ENCODE measurements at places on chromosomes 6 and 20. TPM values are rescaled to one million over a fixed set of nuclear protein-coding genes. Genes with fewer than 3 reads are reported as not detected.

LTV1 gene
- 30.1 TPM for total RNA-seq

HLA-DRB5 gene
- total RNA-seq: 0.77 TPM

DNA sequence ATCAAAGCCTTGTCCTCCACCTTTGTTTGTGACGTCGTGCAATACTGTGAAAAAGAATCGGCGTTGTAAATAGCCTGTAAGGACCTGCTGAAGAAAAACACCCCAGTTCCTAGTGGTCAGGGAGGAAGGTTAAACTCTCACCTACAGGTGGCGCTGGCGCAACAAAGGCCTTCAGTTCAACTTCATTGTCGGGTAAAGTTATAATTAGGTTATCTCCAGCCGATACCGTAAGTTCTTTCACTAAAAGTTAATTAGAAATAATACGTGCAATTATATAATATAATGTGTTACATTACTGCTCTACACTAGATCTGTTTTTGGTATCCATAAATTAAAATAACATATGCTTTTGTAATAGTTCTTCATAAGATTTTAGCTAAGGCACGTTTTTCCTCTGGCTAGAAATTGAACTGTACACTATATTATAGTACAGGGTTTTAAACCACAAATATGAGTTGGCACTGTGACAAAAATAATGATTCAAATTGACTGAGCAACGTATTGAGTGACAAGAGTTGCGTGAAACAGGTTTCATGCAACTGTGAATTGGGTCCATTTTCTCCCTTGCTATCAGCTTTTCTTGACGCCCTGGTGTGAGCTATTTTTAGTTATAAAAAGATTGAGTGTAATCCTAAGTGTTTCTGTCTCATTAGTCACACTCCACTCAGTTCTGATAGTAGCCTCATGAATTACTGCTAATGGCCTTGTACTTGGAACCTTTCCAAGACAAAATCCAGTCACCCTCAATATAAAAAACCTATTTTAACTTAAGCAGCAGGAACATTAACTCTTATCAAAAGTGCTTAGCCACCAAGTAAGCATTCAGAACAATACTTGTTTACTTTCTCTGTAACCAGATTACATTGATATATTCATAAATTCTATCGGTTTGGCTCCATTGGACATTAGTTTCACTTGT, 62.3 kb downstream of the KIAA0319 start:
- peak; percentile 67 for DNase-seq

GJA1 gene
- 140 TPM for total RNA-seq

DNA sequence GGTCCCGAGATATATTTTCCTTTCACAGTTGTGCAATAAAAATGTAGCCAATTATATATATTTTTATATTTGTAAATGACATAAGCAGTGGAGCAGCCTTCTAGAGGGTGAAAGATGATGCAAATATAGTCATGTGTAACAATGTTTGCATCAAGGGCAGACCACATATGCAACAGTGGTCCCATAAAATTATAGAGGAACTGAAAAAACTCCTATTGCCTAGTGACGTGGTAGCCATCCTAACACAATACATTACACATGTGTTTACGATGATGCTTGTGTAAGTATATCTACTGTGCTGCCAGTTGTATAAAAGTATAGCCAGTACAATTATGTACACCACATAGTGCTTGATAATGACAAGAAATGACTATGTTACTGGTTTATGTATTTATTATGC, 162.8 kb downstream of the ZFAND3 start:
- no peak for DNase-seq

JAG1 gene
- total RNA-seq: 74.1 TPM

- no peak for DNase-seq
Measured at GRCh38 chr6:105095139-105095538, 84.7 kb downstream of the POPDC3 start.

DNA sequence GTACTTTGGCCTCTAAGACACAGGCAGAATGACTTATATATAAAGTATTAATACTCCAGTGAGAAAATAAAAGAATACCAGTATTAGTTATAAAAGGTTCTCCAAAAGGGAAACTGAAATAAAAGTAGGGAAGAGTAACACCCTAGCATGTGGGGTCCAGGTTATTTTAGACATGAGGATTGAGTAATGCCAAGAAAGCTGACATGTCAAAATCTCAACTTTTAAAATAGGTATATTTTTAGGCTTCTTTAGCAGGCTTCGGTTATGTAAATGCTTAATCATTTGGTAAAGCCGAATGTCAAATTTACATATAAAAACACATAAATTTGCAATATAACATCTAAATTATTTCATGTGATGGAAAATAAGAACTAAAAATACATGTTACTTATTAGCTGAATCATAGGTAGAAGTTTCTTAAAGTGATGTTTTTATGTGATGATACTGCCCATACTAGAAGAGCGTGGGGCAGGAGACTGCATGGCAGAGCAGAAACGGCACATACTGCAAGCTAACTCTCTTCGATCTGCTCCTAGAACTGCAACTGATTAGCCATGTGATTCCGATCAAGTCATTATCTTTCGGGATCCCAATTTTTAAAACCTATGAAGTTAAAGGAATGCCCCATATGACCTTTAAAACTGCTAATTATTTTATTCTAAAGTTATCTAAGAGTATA, 129.4 kb upstream of the DST start:
- DNase-seq: no peak

TNFRSF6B gene
- total RNA-seq: not detected

LPA gene
- 2.0 TPM for total RNA-seq

DNA sequence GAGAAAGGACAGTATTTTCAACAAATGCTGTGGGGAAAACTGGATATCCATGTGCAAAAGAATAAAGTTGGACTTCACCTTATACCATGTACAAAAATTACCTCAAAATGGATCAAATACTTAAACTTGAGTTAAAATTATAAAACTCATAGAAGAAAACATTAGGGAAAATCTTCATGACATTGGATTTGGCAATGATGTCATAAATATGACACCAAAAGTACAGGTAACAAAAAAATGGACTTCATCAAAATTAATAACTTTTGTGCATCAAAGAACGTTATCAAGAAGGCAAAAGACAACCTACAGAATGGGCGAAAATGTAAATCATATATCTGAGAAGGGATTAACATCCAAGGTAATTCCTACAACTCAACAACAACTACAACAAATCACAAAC, 355.3 kb upstream of the SOX4 start:
- DNase-seq: no peak

TAGAP gene
- 0.32 TPM for total RNA-seq

GRCh38 chr20:48098866-48099265, 313.6 kb upstream of the SULF2 start:
- DNase-seq: no peak

DNA sequence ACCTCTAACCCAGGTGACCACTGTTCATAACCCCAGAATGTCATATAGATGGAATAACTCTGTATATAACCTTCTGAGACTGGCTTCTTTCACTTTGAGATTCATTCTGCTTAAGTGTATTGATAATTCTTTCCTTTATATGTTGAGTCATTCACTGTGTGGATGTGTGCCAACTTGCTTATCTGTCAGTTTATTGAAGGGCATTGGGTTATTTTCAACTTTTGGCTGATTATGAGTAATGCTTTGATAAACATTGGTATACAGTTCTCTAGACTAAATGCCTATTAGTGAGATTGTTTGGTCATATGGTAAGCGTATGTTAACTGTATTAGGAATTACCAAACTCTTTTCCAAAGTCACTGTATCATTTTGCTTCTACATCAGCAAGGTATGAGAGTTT, 453.4 kb upstream of the SPTLC3 start:
- no peak for DNase-seq

UST gene
- total RNA-seq: 6.3 TPM

HAO1 gene
- not detected for total RNA-seq

Measured in mesothelial cell of epicardium (in vitro differentiated cells).